ENCODE measurements at places on chromosomes 7 and 10.
A peak's percentile ranks its signal among the peaks of the same experiment; 100 is the strongest.

GRCh38 chr10:88791924-88792323 is 10.6 kb upstream of the LIPM start:
- DNase-seq: no peak

DNA sequence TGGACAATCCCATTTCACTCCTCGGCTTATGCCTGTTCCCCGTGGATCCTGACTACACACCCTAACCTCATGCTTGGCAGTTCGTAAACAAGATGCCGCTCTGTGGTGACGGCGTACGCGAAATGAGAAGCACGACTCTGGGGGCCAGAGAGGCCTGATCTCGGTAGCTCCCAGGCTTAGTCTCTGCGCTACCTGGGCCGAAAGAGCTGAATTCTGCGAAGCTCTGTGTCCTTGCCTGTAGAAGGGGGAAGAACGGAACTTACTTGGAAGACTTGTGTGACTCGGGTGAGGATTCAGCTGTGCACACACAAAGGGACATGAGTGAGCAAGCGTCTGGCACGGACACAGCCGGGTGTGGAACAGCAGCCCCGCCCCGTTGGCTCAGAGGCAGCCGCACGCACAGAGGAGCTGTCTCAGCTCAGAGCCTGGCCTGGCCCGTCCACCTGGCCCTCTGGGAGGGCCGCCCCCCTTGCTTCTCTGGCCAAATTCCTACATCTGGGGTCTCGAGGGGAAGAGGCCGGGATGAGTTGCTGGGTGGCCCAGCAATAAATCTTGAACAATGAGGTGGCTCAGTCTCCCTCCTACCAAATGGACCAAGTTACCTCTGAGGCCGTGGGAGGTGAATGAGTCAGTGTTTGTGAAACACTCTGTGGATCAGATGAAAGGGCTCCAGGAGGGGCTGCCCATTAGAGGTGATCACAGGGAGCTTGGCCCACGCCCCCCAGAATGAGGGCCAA is 83.8 kb downstream of the PDGFA start:
- DNase-seq: peak; percentile 39

- no peak for DNase-seq
Measured at GRCh38 chr7:69476416-69476815, 121.9 kb upstream of the AUTS2 start.

GRCh38 chr7:66429498-66430163 is 199.1 kb upstream of the KCTD7 start:
- DNase-seq: no peak

GRCh38 chr7:143368387-143368786 is 5.9 kb upstream of the FAM131B start:
- no peak for DNase-seq

DNA sequence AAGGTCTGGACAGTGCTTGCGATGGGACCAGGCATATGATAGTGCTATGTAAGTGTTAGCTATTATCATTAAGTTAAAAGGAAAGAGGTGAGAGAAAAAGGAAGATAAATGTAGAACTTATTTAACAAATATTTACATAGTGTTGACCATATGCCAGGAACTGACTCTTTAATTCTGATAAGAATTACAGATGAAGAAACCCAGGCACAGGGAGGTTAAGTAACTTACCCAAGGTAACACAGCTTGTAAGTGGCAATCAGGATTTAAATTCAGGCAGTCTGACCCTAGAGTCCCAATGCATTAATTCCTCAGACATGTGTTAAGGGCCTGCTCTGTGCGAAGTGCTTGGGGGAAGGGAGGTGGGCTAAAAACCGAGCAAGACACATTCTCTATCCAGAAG is 11.1 kb downstream of the FFAR4 start:
- no peak for DNase-seq

GRCh38 chr10:129277841-129278240 is 189.2 kb upstream of the MGMT start:
- no peak for DNase-seq

DNA sequence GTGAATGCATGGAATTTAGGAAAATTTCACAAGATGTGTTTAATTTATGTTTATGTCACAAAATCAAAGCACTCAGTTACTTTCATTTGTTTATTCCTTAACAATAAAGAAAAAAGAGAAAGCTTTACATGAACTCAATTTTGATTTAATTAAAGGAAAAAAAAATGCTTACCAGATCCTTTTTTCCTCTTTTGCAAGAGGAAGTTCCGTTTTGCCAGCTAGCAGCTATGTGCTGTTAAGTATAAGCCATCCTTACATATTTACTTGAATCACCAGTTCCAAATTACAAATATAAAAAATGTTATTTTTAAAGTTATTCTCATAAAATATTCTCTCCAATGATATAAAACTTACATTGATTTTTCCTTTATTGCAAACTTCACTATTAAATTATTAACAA is 12.7 kb downstream of the MRC1 start:
- DNase-seq: no peak

DNA sequence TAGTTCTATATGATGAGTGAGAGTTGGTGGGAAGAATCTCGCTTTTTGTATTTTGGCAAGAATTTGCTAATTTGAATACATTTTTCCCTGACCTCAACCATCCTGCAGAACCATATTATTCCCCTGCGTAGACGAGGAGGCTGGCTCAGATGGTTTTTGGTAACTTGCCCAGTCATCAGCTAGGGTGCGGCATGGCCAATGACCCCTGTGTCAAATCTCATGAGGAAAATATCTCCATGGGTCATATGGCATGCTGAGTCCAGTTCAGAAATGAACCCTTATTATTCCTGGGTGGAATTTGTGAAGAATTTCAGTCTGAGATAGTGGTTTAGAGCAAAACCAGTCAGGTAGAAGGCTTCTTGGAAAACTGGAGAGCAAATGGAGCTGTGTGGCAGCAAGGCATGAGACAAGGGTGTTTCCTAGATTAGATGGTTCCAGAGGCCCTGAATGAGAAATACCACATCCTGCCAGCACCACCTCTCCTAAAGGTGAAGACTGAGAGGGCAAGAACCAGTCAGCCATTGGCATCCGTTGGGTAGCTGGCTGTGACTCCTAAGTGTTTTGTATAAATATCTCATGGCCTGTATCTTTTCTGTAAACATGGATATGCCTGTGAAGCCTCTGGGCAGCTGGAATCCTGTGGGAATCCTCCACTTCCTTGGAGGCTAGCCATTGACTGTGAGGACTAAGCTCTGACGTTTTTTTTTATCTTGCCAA is 5.8 kb upstream of the UPP1 start:
- DNase-seq: no peak
